ENCODE measurements at places on chromosomes 3 and 15.
A peak's percentile ranks its signal among the peaks of the same experiment; 100 is the strongest.

DNA sequence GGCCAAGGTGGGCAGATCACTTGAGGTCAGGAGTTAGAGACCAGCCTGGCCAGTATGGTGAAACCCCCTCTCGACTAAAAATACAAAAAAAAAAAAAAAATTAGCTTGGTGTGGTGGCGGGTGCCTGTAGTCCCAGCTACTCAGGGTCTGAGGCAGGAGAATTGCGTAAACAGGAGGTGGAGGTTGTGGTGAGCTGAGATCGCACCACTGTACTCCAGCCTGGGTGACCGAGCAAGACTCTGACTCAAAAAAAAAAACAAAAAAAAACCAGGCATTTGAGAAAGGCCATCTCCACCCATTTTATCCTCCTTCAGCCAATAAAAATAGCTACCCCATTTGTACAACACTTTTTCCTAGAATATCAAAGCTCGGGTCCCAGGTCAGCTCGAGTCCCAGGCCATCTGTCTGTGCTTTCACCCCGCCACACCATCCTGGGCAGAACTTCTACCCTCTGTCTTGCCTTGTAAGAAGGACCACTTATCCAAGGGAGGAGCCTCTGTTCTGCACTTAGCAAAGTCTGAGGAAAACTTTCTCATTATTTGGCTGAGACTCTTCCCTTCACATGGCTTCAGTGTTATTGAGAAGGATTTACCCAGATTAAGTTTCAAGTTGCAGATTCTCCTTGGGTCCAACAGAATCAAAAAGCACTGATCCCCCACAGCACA is 99.1 kb downstream of the MESD start:
- peak; percentile 64 for DNase-seq

GRCh38 chr3:4426782-4427344 is 40.2 kb downstream of the SUMF1 start:
- DNase-seq, result no peak

GRCh38 chr3:56829533-56829932 is 27.8 kb upstream of the ARHGEF3 start:
- no peak for DNase-seq

- DNase-seq, result no peak
Observed at GRCh38 chr3:49358884-49359225, 702 bp upstream of the GPX1 start.

- DNase-seq, result peak; percentile 77
Observed at GRCh38 chr3:18389108-18389733, 35.9 kb downstream of the SATB1 start.

- DNase-seq, result no peak
Observed at GRCh38 chr15:101437209-101437608, 52.3 kb downstream of the PCSK6 start.

DNA sequence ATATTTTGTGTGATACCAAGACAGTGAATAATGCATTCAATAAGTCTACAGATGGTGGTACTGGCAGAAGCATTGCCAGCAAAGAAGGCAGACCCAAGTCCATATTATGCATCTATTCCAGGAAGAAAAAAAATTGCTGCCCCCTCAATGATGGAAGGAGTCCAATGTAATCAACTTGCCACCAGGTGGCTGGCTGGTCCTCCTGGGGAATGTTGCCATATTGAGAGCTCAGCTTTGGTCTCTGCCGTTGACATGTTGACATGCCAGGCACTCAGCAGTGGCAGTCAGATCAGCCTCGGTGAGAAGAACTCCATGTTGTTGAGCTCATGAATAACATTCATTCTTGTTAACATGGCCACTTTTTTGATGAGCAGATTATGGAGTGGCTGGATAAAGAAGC is 298.5 kb downstream of the IGSF11 start:
- DNase-seq, result no peak

GRCh38 chr3:76656531-76657070 is 383.3 kb upstream of the ROBO2 start:
- no peak for DNase-seq

- DNase-seq, result no peak
Observed at GRCh38 chr15:37594417-37594816, 340.0 kb upstream of the TMCO5A start.

DNA sequence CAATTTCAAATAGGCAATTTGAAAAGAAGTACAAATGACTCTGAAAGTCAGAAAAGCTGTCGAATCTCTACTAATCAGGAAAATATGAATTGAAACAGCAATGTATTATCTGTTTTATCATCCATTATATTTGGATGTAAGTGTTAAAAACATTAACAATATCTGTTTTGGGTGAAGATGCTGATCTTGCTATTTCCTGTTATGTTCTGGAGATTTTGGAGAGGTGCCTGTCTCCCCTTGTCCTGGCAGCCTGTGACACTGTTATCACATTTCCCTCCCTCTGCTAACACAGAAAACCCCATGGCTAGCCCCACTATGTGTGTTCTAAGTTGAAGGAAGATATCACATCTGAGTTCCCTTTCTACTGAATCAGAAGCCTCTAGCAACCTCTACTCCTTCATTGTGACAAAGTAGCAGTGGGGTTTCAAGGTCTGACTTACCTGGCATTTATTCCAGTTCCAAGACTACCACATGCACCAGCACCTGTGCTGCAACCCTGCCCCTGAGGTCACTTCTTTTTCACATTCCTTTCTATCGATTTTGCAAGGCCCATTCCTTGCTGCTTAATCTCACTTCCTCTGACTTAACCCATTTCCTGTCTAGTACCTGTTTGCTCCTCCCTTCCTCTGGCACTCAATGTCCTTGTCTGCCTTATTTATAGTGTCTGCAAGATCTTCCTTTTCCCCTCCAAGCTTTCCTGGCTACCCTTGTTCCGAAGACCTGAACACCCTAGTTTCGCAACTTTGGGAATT is 95.5 kb upstream of the COL8A1 start:
- no peak for DNase-seq

- peak; percentile 33 for DNase-seq
Observed at GRCh38 chr15:55742498-55742926, 440 bp downstream of the PRTG start.

- no peak for DNase-seq
Observed at GRCh38 chr3:121752261-121752660, 2.7 kb upstream of the GOLGB1 start.

DNA sequence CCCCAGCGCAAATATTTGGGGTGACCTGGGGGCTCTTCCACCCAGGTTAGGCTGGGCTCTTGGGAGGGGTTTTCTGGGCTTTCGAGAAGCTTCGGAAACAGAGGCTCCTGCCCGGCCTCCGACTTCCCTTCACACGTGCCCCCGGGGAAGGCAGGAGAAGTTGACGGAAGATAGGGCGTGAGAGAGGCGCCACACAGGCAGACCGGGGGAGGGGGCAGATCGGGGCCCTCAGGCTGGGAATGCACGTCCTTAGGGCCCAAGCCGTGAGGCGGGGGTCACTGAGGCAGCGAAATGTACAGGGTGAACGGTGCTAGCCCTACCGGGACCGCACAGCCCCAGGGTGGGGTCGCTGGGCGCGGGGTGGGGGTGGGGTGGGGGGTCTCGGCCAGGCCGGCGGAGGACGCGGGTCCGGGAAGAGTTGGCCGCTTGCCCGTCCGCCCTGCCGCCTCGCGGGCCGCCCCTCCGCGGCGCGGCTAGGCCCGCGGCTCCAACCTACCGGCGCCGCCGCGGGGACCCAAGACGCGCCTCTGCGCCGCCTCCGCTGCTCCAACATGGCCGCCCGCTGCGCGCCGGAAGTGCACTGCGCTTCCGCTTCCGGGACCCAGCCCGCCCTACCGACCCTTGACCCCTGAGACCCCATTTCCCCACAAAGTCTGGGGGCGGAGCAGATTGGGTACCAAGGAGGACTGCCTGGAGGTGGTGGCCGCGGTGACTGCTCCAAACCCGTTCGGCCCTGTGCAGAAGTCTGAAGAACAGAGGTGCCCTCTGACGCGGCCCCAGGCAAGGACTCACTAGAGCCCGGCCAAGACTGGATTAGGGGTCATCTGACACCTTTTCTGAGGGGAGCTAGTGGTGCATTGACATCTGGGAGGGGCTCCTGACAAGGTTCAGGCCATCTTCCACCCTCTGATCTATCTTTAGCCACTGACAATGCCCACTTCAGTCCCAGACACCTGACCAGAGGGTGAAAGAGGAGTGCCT is at the start of gene CCDC71:
Gene CCDC71, minus strand, starts transcription at position 561 of the 981 bp plus-strand sequence. CDS start 2,123 bp downstream, outside the sequence.
- DNase-seq, result peak; percentile 94

- peak; percentile 20 for DNase-seq
Observed at GRCh38 chr3:158991146-158991705, 189.4 kb downstream of the MFSD1 start.

GRCh38 chr3:194465920-194466570 is 20.8 kb downstream of the ATP13A3 start:
- peak; percentile 63 for DNase-seq

DNA sequence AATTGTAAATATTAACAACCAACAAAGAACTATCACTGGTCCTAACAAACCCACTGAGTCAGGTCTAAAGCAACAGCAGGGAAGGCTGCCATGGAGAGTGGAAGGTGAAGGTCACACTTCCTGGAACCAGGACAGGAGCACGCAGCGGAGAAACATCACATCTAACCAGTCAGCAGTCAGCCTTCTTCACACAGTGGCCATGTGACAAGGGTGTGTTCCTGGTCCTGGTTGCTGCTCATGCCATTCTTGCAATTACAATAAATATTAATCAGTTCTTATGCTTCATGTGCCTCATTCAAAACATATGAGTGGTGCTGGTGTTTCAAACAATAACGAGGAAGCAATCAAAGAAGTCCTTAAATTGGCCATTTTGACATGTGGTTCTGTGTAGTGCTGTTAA is 162.8 kb downstream of the ARRDC4 start:
- DNase-seq, result no peak

GRCh38 chr3:148600902-148601765 is 96.6 kb upstream of the AGTR1 start:
- no peak for DNase-seq
